ENCODE measurements at places on chromosomes 11 and 22.
A peak's percentile ranks its signal among the peaks of the same experiment; 100 is the strongest.

DNA sequence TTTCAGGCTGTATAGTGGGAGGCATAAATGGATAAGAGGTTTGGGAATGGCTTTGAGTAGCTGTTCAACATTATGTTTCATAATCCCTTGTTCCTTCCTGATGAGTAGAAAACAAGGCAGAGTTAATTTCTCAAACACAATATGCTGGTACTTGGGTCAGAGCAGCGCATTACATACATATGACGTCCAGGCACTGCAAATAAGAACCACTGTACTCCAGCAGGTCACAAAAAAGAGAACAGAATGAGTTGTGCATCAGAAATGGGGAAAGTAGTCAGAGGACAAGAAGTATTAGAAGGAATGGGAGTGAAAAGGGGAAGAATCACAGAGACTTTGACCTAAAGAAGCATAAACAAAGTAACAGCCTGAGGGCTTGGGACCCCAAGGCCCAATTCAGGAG, 44.0 kb upstream of the RDX start:
- no peak for DNase-seq

DNA sequence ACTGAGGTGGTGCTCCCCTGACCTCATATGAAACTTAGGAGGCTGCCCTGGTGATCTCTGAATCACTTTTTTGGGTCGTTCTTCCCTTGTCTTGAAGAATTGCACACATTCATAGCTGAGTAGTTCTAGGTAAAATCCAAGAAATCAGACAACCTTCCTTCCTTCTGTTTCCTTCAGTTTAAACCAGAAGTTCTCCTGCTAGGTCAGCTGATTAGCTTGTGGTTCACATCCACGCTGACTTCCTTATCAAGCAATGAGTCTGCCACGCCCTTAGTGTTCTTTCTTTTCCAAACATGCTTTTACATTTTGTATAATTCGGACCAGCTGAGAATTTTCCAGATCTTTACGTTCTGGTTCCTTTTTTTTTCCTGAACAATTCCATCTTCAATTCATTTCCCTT, 892.8 kb downstream of the NTM start:
- DNase-seq = no peak

- DNase-seq = no peak
Measured at GRCh38 chr22:22838148-22838786, 49.3 kb upstream of the IGLL5 start.

DNA sequence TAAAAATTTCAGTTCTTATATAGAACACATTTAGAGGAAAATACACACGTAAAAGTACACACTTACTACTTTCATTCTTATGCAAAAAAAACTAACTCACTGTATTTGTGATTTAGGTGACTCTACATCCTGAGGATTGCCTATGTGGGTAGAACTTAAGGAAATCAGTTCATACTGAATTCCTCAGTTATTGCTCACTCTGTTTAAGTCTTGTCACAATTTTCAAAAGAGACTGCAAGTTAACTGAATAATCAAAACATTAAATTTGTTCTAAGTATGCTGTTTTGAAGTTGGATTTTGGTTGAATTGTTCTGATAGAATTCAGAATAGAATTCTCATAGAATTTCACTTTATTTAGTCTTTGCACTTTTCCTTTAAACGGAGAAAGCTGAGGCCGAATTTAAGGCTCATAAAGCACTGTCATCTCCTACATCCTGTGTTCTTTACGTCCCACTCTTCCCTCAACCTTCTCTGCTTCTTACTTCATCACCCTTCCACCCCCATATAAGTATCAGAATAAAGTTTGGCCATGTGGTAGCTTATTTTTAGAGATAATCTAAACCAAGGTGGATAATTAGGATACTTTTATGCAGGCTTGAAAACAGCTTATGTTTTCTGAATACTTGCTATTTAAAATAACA, 59.8 kb downstream of the APOL5 start:
- DNase-seq = no peak

DNA sequence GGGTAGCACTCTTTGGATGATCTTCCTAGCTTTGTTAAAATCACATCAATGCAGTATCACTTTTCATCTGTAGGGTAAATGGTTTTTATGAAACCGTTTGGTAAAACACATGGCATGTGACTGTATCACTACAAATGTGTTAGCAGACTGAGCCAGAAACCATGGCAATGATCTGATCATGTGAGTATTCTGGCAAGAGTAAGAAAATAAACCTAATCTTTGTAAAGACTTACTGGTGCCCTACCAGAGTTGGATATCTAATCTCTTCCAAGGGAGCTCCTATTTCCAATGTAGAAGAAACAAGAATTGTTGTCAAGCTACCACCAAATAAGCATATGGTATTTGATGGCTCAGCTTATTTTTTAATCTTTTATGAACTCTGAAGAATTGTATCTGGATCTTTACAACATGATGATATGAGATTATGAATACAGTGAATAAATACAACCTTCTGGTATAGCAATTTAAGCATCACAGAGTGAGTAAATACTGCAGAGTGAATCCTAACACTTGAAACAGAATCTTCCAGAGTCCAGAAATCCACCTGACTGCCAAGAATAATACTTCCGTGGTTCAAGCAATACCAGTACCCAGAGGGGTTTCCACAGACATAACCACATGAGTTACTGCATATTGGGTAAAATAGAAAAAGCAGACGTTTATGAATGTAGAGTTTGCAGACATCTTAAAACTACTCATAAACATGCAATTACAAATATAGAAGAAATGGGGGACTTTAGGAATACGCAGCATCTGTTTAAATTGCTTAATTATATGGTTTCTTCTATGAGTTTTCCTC, 238.8 kb downstream of the TTC28 start:
- no peak for DNase-seq

GRCh38 chr11:94194712-94195111, 66.1 kb downstream of the PANX1 start:
- no peak for DNase-seq

GRCh38 chr22:25453557-25453956, 110.9 kb upstream of the GRK3 start:
- no peak for DNase-seq

DNA sequence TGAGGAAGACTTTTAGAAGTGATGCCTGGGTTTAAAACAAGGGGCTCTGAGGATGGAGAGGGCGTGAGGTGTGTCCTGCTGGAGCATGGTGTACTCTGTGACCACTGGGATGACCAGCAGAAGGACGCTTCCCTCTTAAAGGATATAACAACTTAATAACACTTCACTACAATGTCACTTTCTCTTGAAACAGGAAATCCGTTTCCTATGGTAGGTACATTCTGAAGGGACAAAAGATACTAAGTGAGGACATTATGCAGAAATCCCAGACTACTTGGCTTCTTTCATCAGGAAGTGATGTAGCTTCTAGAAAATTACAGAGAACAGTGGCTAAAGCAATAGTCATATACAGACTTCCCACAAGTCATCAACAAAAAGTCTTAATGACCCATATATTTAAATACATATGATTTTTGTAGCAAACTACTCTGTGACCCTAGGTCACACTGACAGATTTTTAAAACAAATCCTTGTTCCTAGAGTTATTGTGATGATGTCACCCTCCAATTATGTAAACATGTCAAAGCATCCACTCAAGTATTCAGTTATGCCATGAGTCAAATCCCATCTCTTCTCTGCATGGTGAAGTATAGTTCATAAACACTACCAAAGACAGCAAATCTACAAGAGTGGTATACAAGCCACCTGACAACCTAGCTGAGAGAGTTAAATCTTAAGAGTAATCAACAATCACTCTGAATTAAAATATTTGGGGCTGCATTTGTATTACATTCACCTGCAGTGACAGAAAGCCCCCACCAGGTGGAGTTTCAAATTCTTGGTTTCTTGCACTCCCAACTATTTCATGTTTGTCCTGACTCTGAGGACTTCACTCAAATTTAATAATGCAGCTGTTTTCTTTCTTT, 32.8 kb downstream of the PITPNB start:
- DNase-seq = peak; percentile 5

- no peak for DNase-seq
Measured at GRCh38 chr11:24086921-24087320, 409.9 kb upstream of the LUZP2 start.

- no peak for DNase-seq
Measured at GRCh38 chr11:45960387-45961095, 38.1 kb downstream of the LARGE2 start.

GRCh38 chr22:30695351-30695851, 727 bp downstream of the OSBP2 start:
- no peak for DNase-seq

DNA sequence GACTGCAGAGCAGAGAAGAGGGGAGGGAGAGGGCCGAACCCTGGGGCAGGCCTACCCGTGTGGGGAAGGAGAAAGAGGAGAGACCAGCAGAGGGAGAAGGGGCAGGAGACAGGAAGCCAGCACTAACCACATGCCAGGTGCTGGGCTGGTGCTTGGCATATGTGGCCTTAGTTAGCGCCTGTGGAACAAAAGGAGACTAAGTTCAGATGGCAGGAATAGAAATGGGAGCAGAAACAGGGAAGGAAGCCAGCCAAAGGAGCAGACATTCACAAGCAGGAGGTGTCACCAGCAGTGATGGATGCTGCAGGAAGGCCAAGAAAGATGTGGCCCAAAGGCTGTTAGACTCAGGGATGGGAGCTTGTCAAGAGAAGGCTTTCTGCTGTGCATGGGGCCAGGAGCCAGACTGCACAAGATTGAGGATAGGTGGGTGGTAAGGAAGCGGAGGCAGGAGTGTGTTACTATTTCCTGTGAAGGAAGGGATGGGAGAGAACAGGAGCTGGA, 26.7 kb downstream of the TREH start:
- DNase-seq = no peak

GRCh38 chr22:41915035-41915785, at the start of gene SHISA8:
Gene SHISA8, minus strand, starts transcription at chr22:41915074. Its CDS starts 407 bp downstream, at chr22:41914667.
- DNase-seq = peak; percentile 53

GRCh38 chr11:112965656-112966055, 4.4 kb downstream of the NCAM1 start:
- DNase-seq = no peak

- DNase-seq = no peak
Measured at GRCh38 chr11:16912692-16913111, 101.5 kb downstream of the PLEKHA7 start.

- no peak for DNase-seq
Measured at GRCh38 chr11:93903989-93904388, 53.6 kb upstream of the VSTM5 start.

GRCh38 chr22:36797374-36797773, 19.5 kb downstream of the PVALB start:
- no peak for DNase-seq

DNA sequence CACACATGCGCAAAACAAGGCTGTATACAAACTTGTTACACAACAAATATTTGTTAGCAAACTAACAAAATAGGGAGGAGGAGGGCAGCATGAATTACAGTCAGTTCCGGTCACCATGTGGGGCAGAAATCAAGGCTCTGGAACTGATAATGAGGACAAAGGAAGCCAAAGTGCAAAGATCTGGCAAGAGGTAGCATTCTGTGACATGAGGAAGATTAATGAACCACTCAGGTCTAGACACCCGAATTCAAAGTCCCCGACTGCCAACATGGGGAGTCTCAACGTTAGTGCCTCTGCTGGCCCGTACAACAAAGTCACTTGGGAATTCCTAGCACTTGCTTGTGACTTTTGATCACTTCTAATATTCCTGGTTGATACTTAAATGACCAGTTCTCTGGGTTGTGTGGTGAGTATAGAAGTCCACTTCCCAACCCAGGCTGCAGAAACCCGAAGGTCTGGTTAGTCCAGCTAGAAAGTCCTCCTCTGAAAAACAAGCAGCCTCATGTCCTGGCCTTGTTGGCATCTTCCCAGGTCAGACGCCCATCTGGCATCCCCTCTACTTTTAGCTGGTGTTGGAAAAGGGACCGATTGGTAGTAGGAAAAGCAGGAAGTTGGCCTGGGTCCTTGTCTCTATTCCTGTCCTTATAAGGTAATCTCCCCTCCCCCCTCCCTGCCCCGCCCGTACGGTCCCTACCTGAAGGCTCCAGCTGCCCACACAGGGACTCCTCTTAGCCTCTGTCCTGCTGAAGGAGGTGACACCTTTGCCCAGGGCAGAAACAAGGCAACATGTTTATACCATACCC, 1.6 kb downstream of the SUN2 start:
- DNase-seq = no peak

- no peak for DNase-seq
Measured at GRCh38 chr22:44601189-44601588, 100.8 kb upstream of the PRR5 start.

DNA sequence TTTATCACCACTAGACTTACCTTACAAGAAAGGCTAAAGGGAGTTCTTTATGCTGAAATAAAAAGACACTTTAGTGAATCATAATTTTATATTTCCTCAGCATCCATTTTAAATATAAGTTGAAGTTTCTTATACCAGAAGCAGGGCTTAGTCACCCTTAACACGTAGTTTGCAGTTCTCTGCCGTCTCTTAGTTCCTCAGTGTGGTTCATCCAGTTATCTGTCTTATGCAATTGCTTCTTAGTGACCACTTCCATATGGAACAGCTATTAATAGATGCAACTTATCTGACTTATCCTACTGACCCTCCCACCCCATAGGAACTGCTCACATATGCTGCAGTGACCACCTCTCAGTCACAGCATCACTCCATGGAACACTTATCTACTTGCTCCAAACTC, 11.7 kb upstream of the SLC36A4 start:
- no peak for DNase-seq

GRCh38 chr11:13354335-13354734, 76.7 kb downstream of the BMAL1 start:
- DNase-seq = no peak

DNA sequence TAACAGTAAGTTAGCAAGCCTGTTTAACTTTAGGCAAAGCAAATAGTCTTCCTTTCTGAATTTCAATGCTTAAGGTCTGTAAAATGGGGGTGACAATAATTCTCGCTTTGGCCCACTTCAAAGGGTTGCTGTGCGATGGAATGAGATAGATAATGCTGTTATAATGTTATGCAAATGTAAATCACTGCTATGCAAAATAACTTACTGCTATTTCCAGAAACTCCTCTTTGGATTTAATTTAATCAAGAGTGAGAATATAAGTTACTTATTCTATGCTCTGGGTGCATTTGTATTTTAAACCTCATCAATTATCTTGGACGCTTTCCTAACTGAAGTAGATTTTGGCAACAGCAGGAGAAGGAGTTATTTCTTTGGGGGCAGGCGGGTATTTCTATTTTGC, 4.1 kb upstream of the SORL1 start:
- DNase-seq = no peak

DNA sequence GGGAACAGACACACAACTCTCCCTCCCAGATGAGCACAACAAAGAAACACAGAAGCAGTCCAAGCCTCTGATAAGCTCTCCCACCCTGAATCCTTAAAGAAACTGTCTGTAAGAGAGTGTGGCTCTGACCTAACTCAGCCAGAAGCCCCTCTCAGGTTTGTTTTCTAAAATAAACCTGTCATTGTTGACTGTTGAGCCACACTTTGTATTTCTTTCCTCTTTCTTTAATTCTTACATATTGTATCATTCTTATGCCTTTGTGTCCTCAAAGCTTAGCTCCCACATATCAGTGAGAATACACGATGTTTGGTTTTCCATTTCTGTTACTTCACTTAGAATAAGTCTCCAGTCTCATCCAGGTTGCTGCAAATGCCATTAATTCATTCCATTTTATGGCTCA, 7.8 kb upstream of the OR8D2 start:
- no peak for DNase-seq

DNA sequence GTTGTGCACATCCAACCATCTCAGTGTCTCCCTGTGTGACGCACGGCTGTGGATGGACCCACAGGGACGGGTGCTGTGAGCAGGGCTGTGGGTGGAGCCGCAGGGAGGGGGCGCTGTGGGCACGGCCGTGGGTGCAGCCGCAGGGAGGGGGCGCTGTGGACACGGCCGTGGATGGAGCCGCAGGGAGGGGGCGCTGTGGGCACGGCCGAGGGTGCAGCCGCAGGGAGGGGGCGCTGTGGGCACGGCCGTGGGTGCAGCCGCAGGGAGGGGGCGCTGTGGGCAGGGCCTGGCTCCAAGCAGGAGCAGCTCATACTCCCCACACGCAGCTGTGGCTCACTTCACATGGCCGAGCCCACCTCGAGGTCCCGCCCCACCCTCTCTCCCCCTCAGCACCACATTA, 6.0 kb upstream of the MAPK11 start:
- DNase-seq = no peak
